ENCODE measurements at places on chromosomes 4 and X.

DNA sequence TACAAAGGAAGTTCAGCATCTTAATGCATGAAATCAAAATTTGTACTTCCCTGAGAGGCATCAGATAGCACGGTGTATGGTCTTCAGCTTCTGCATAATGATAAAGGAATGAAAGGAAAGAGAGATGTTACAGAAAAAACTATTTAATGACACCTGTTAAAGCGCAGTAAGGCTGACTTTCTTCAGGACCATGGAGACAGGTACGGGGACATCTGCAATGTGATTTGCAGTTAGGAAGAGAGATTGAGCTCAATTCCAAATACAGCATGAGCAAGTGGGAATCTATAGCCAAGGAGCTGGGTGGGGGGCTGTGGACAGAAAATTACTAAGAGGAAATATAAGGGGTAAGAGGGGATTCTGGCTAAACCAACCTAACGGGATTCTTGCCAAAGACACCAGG is 39.3 kb downstream of the TMEM150C start:
- DNase-seq, result no peak

- no peak for DNase-seq
Observed at GRCh38 chr4:138696771-138697170, 318.8 kb upstream of the NOCT start.

DNA sequence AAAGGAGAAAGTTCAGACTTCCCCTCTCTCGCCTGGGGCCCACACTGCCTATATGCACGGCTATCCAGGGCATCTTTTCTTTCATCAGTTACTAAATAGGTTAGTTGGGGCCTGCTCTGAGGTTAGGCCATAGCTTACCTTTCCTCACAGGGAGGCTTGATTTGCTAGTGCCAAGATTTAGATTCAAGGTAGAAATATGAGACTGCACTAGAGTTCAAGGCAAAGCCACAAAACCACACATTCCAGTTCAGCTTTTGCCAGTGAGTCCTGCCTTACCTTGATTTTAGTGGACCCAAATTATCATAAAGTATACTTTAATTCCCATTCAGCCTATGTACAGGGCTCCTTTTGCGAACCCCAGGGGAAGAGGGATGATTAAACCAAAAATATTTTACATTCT is 762.8 kb downstream of the PDHA2 start:
- no peak for DNase-seq

GRCh38 chr4:1060621-1061020 is 49.2 kb downstream of the FGFRL1 start:
- DNase-seq, result no peak

DNA sequence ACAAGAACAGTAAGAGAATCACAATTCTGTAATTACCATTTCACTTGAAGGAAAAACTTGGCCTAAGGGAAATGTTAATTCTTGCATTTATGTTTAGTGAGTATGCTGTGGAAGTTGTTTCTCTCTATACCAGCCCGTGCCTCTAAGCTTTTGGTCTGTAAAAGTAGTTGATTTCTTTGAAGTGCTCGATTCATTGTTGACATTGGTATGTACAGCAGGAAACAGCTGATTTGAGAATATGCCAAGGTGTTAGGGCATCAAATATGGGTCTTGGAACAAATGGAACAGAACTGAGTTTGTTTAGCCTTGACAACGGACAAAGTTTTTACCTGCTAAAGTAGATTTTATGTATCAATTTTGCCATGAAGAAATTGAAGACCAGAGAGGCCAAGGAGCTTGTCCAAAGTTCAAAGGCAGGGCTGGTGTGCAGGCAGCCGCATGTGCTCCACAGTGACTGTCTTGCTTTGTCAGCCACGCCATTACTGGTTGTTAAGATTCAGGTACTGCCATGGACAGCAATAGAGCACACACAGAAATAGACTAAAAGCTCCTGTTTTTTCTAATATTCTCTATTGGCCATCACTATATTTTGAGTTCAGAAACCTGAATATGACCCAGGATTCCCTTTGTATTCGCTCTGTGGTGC is 75.5 kb upstream of the TLR3 start:
- no peak for DNase-seq

DNA sequence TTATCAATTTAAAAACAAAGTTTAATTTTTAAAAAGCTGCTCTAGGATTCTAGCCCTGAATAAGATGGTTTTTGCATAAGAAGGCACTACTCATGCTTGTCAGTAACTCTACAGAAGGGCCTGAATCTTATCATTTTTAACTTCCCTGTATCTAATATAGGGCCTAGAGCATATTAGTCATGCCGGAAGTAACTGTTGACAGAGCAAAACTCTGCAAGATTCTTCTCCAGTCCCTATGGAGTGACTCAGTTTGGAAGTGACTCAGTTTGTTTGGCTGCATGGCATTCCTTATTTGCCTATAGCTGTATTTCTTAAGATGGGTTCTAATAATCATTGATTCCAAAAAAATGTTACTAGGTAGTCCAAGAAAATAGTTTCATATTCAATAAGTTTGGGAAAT is 431.8 kb upstream of the HTR2C start:
- no peak for DNase-seq

- no peak for DNase-seq
Observed at GRCh38 chr4:15151033-15151432, 148.8 kb downstream of the CPEB2 start.

DNA sequence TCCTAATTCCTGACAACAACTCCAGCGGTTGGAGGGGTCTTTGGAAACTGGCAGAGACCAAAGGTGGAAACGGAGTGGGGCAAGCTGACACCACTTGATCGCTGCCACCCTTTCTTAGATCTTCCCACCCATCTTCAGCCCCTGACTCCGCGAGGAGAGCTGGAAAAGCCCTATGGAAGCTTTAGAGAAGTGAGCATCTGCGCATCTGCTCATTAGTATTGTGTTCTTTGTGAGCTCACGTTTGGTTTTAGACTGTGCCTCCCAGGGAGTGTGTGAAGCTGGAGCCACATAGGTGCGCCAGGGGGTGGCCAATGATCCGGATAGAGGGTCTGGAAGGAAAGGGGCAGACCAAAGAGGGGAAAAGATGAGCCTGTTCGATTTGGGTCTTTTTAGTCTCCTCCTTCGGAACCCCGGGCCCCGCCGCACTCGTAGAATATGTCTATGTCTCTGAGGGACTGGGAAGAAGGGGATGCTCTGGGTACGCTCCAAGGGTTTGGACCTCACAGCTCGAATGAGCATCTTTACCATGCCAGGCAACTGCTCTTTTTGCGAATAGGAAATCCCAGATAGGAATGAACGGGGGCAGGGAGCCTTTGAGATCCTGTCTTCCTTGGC is 578 bp upstream of the DKK2 start:
- DNase-seq, result no peak

DNA sequence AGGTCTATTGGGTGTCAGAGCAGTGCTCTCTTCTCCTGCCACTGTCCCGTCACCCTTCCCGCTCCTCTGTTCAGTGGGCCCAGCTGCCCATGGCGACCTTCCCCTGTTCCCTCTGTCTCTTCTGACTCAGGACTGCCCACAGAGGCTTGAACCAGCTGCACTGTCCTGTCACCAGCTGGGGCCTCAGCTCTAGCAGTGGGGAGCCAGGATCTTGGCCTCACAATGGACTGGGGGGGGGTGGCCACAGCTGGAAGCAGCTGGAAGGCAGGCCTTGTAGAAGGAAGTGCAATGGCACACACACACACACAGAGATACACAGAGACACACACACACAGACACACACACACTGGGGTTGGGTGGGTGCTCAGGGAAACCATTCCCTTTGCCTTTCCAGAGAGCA is 114.0 kb upstream of the PJA1 start:
- no peak for DNase-seq

GRCh38 chr4:21697583-21697982 is 251.0 kb downstream of the KCNIP4 start:
- DNase-seq, result no peak

DNA sequence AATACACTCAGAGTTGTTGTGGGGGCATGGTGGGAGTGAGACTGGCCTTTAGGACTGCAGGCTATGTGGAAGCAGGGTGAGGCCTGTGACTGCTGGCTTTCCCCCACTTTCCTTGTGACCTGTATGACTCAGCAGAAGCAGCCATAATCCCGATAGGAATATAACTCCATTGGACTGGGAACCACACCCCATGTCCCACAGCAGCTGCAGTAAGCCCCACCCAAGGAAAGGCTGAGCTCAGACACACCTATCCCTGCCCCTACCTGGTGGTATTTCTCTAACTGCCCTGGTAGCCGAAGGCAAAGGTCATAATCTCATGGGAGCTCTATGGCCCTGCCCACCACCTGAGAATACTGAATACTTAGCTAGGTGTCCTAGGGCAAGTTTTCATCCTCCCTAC is 169.3 kb downstream of the GC start:
- DNase-seq, result no peak

GRCh38 chr4:73743281-73743680 is 2.9 kb downstream of the CXCL8 start:
- no peak for DNase-seq

- no peak for DNase-seq
Observed at GRCh38 chr4:129144755-129145206, 48.8 kb downstream of the C4orf33 start.

DNA sequence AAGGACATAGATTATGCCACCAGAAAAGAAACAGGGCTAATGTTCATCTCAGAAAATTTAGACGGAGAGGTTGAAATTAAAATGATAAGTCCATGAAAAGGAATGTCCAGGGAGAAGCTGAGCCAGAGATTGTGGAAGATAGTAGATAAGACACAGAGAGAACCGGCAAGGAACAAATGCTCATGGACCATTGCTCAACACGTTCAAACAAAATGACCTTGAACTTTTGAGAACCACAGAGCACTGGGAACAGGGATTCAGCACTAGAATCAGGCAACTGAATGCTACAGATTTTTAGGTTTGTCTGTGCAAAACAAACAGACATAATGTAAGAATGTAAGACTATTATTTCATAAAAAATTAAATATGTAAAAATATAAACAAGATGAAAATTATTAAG is 206.3 kb downstream of the PDGFC start:
- no peak for DNase-seq

DNA sequence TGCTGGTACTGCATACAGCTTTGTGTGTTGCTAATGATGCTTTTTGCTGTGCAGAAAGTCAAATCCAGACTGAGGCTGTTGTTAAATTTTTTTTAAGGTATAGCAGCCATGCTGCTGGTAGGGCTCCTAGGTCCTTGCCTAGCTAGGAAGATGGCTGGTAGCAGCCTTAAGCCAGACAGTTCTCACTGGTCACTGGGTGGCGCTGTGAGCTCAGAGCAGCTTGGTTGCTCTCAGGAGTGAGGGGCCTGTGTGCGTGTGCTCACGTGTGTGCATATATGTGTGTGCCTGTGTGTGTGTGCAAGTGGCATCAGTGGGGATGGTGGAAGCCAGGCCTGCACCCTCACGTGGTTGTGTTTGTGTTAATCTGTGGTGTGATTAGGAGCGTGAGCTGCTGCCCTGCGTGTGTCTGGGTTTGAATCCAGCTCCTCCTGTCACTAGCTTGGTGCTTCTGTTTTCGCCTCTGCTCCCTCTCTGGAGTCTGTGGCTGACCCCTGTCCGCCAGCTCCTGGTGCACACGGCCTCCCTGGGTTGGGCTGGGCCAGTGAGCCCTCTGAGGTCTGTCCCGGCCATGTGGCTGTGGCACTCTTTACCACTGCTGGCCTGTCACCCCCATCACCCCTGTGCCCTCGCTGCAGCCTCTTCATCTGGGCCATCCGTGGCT is 46.1 kb downstream of the SORCS2 start:
- no peak for DNase-seq

- no peak for DNase-seq
Observed at GRCh38 chr4:8341691-8342090, 72.1 kb downstream of the HTRA3 start.

- DNase-seq, result no peak
Observed at GRCh38 chr4:102569200-102569599, 68.0 kb downstream of the NFKB1 start.

GRCh38 chr4:137181293-137181899 is 350.9 kb downstream of the PCDH18 start:
- no peak for DNase-seq

- no peak for DNase-seq
Observed at GRCh38 chr4:11106190-11106589, 322.5 kb downstream of the HS3ST1 start.

DNA sequence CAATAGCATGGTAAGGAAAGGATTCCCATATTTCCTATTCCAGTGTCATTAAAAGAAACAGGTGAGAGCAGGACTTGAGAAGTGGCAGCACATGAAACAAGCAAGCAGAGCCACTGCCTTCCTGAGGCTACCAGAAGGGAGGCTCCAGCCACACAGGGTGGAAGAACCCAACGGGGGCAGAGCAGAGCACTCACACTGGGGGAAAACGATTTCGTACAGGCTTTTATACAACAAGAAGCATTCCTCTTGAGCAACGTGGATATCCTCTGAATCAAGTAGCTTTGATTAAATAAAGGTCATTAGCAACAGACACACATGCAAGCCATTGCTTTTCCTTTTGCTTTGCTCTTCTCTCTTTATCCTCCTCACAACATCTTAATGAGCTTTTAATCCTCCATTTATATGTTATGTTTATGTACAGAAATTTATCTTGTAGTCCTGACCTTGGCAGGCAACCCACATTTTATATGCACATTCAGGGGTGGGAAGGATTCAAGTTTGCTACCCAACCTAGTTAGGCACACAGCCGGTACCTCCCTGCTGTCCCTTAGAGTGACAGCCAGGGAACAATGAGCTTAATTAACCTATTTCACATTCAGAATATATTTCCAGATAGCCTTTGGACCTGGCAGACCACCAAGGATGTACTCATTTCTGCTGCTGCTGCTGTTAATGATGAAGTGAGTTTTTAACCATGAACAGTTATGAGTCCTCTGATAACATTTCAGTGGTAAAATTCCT is 202.1 kb downstream of the ARHGAP24 start:
- DNase-seq, result no peak

DNA sequence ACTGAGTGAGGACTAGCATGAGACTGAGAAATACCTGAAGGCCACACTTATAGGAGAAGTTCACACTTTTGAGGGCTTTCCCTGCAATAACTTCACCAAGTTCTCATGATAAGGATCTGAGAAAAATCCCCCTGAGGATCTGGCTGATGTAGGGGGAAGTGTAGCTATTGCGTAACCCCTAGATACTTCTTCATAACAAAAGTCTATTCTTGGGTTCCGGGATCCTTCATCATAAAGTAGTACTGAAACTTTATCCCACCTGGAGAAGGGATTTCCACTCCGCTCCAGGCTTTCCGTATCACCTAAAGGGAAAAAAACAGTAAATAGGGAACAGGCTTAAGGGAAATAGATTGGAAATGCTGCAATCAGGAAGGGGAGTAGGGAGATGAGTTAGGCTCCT is 13.3 kb downstream of the USP27X start:
- DNase-seq, result no peak

DNA sequence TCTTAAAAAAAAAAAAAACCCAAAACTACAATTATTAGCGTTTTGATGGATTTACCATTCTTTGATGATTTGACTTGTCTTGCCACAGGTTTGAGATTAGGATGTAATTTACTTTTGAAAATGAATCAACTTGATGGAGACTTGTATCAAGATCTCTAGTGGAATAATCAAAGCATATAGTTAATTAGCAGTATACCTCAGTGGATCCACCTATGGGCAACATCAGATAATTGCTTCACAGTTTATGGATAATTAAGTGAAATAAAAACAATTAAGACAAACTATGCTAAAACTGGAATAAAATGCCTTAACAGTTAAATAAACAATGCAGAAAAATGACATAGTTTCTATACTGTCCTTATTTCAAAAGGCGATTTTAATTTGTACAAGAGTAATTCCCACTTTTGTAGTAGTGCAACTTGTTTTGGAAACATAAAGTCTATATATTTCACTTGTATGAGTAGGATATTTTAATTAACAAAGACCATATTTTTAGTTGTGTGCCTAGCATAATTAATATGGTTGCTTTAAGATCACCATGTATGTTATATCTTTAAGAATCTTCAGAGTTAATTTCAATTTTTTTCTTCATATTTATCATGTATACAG is 4.2 kb downstream of the CPEB2 start:
- no peak for DNase-seq

Data from stimulated activated CD4-positive, alpha-beta T cell treated with anti-CD3 and anti-CD28 coated beads, TNF-alpha, amount 100 ng/mL, for 4 hours (primary cell).